NCI-H748 treated with DMSO at 0.1 percent for 48 hours (cell line): ENCODE measurements at places on chromosomes 1 and 21.

- no peak for DNase-seq
These were observed 58.8 kb downstream of the TOMM20 start for GRCh38 chr1:235069577-235070563.

DNA sequence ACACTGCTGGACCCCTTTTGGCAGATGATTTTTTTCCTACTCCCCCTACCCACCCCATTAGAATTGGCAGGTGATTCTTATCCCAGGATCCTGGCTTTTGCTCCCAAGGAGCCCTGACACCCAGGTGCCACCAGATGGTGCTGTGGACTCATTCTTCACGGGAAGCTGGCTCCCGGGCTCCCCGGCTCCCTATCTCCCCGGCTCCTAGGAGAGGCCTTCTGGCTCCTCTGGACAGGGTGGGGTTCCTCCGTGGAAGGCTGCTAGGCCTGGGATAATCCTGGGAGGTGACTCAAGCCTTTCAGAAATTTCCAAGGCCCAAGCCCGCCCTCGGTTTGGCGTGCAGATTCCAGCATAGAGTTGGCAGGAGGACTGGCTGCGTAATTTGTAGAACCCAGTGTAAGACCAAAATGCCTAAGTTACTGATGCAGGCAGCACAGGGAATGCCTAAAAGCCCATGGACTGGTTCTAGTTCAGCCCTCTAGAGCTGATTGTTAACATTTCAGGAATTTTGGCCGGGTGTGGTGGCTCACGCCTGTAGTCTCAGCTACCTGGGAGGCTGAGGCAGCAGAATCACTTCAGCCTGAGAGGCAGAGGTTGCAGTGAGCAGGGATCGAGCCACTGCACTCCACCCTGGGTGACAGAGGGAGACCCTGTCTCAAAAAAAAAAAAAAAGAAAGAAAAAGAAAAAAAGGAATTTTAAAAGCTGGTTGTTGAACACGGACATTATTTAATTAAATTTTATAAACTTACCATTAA is 6.8 kb upstream of the BSDC1 start:
- peak; percentile 15 for DNase-seq

- DNase-seq = no peak
These were observed 44.1 kb upstream of the EIF4G3 start for GRCh38 chr1:21220815-21221214.

DNA sequence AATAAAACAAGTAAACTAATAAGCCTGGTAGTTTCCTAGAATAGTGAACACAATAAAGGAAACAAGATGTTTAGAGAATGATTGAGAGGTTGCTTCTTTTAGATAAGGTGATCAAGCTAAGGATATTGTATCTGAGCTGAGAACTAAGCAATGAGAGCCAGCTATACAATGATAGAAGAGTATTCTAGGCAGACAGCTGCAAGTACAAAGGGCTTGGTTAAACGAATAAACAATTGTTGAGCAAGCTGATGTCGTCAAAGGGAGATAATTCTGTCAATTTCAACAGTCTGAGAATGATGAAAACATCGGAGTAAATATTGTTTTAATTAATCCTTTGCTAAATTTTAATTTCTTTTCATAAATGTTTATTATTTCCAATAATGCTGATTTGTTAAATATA is 5.5 kb upstream of the FH start:
- no peak for DNase-seq

- no peak for DNase-seq
These were observed 142.3 kb downstream of the PLXNA2 start for GRCh38 chr1:208101661-208102431.

- DNase-seq = no peak
These were observed 2.5 kb downstream of the MPZ start for GRCh38 chr1:161307230-161307768.

DNA sequence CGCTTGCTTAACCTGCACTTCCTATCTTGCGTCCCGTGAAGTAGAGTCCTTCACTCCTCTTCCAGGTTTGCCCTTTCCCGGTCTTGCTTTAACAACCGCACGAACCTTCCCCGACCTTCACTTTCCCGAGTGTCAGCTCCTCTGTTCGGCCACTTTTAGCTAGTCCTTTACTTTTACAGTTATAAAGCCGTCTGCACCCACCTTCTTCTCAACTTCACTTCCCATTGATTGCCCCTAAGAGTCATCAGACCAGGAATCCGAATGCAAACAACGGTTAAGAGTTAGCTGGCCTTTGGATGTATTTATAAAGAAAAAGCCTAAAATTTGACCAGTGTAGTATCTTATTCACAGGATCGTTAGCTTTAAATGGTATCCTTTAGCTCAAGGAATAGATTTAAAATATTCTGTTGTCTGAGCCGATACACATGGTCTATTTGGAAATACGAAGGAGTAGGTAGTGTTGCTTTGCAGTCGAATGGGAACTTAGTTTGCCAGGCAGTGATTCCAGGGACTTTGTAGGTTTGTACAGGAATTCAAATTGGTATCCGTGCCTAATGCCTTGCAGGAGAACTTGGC is 1.4 kb downstream of the PPP2R5A start:
- peak; percentile 9 for DNase-seq

- peak; percentile 4 for DNase-seq
These were observed 23.3 kb downstream of the MR1 start for GRCh38 chr1:181057079-181057478.

- no peak for DNase-seq
These were observed 44.2 kb upstream of the ECE1 start for GRCh38 chr1:21334214-21335087.

DNA sequence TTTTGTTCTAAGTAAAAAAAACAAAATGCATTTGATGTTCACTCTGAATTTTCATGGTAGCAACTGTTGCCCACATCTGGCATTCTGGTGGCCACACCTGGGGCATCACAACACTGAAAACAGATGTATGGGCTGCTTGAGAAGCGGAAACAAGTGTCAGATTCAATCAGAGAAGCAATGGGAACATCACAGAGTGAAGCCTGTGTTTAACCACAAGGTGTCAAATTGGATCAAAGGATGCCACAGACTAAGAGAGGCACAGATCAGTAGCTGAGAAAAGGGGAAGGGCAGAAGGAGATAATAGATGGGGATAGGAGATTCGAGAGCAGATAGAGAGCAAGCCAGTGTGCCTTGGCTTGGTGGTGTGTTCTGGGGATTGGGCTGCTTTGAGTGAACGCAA is 49.8 kb upstream of the MTF2 start:
- DNase-seq = no peak

DNA sequence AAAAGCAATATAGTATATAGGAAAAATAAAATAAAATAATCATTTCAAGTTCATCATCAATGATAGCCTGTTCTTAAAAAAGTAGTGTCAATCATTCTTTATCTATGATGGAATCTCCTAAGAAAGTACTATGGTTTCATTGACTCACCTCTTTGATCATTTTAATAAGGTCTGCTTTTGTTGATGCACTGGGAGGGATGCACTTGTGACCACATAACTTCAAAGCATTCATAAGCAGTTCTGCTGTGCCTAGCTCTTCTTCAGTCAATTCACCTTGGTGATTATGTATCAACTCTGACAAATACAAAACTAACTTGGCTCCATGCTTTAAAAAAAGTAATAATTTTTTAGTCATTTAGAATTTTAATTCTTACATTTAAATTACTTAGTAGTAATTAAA is 84.8 kb upstream of the GNG4 start:
- no peak for DNase-seq

- DNase-seq = no peak
These were observed 71.0 kb upstream of the ACTRT2 start for GRCh38 chr1:2949966-2950925.

GRCh38 chr21:45981151-45982091 is at the start of gene COL6A1:
TSS of gene COL6A1 (plus strand) at chr21:45981770. CDS start at chr21:45981851, 81 bp downstream.
- peak; percentile 16 for DNase-seq
